Dermis lymphatic vessel endothelial cell (primary cell): ENCODE measurements at places on chromosomes 7 and 10. TPM values are rescaled to one million over a fixed set of nuclear protein-coding genes. Genes with fewer than 3 reads are reported as not detected.

Gene OR2A42
- total RNA-seq: not detected in 2 replicates

Gene SLC16A9
- total RNA-seq: under 0.01 TPM in 1 of 2 replicates, not detected in the other

Gene LRWD1
- total RNA-seq: 16.1 and 18.1 TPM in 2 replicates

Gene INHBA
- 2.7 and 4.2 TPM in 2 replicates for total RNA-seq

Gene CRHR2
- total RNA-seq: not detected in 2 replicates

Gene ABCC2
- 0.43 and 0.54 TPM in 2 replicates for total RNA-seq

Gene OR6B1
- not detected in 2 replicates for total RNA-seq

Gene ACTL6B
- total RNA-seq: not detected in 2 replicates

Gene GTPBP10
- total RNA-seq: 6.7 and 10.7 TPM in 2 replicates

Gene KIF11
- total RNA-seq: 4.3 and 5.8 TPM in 2 replicates

Gene KIAA1217
- 12.7 and 16.1 TPM in 2 replicates for total RNA-seq

Gene ATP6V0E2
- total RNA-seq: 4.2 and 4.9 TPM in 2 replicates

Gene WDR86
- total RNA-seq: 0.11 TPM in 1 of 2 replicates, not detected in the other

Gene PDZD8
- 12.6 and 17.2 TPM in 2 replicates for total RNA-seq

Gene RNF148
- 0.98 and 1.3 TPM in 2 replicates for total RNA-seq

Gene SLC25A13
- 25.5 and 31.5 TPM in 2 replicates for total RNA-seq

Gene ZNF425
- 1.5 and 2.7 TPM in 2 replicates for total RNA-seq

Gene FGFR2
- total RNA-seq: under 0.01 and 0.09 TPM in 2 replicates

Gene CARD11
- total RNA-seq: 0.43 and 2.1 TPM in 2 replicates

Gene EBF3
- total RNA-seq: 1.3 and 1.4 TPM in 2 replicates

Gene CPA2
- total RNA-seq: not detected in 2 replicates

Gene HYAL4
- total RNA-seq: 0.17 and 0.22 TPM in 2 replicates

Gene AGR2
- not detected in 2 replicates for total RNA-seq

Gene ETV1
- 5.6 and 13.9 TPM in 2 replicates for total RNA-seq

Gene TMEM139
- total RNA-seq: not detected in 2 replicates

Gene GBX1
- total RNA-seq: not detected in 2 replicates

Gene GSTO2
- 0.98 and 1.0 TPM in 2 replicates for total RNA-seq

Gene TMEM196
- not detected in 2 replicates for total RNA-seq

Gene SLC18A3
- not detected in 2 replicates for total RNA-seq

Gene HOXA7
- 1.4 and 2.5 TPM in 2 replicates for total RNA-seq

Gene ADRA2A
- total RNA-seq: under 0.01 TPM in 2 replicates

Gene FOXP2
- 1.5 and 4.0 TPM in 2 replicates for total RNA-seq

Gene ZNF853
- total RNA-seq: 1.6 and 5.2 TPM in 2 replicates

Gene NEBL
- total RNA-seq: 0.22 and 0.26 TPM in 2 replicates

Gene FUOM
- 14.2 and 28.0 TPM in 2 replicates for total RNA-seq
